ENCODE measurements at places on chromosomes 7 and 10. TPM values are rescaled to one million over a fixed set of nuclear protein-coding genes. Genes with fewer than 3 reads are reported as not detected.

- no peak for DNase-seq
Measured at GRCh38 chr7:73719806-73720169, 319 bp upstream of the STX1A start.

ATOH7 gene
- not detected for total RNA-seq

GIMAP6 gene
- not detected for total RNA-seq

MAT1A gene
- total RNA-seq, result not detected

MRPS24 gene
- total RNA-seq, result 198 TPM

GRCh38 chr7:84617265-84618030, 422.9 kb upstream of the SEMA3A start:
- DNase-seq, result no peak

DNA sequence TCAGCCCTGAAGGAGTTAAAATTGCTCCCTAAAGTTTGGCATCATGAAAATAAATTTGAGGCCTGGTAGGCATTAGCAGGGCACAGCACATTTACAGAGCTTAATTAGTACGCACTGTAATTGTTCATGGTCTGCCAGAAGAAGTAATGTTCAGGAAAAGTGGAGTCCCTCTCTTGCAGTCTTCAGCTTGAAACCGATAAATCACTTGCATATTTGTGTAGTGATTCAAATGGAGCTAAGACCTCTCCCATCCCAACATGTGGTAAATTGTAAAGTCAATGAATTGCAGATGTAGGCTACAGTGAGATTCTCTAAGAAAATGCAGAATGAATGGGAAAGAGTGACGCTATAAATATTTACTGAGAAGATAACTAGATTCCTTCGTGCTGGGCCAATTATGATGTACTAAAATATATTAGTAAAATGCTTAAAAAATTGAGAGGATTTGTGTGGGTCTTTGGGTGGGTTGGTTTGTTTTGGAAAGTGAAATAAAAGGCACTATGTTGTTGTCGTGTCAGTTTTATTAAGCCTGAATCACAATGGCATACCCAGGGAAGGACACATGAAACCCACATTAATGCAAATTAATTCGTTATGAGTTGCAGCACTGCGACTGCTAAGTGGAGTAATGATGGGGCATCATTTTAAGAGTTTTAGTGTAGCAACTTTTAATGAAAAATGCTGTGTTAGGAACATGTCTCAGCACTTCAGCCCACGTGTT, 8.4 kb downstream of the TCF7L2 start:
- no peak for DNase-seq

CALHM1 gene
- not detected for total RNA-seq

- DNase-seq, result no peak
Measured at GRCh38 chr10:76319661-76320060, 888.2 kb downstream of the LRMDA start.

DNA sequence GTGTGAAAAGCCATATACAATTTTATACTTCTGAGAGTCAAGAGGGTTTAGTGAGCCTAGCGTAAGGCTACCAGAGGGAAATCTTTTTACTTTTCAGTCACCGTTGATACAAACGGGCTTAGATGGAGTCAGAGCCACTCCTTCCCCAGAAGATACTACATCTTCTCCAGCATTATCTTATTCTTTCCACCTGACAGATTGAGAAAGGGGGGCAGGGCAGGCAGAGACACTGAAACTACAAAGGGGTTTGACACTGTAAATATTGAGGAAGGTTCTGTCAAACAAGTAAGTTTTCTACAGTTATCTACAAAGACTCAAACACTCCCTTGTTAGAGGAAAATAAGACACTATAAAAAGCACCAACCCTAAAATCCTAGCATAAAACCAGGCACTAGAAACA, 100.0 kb downstream of the RELN start:
- no peak for DNase-seq

DNA sequence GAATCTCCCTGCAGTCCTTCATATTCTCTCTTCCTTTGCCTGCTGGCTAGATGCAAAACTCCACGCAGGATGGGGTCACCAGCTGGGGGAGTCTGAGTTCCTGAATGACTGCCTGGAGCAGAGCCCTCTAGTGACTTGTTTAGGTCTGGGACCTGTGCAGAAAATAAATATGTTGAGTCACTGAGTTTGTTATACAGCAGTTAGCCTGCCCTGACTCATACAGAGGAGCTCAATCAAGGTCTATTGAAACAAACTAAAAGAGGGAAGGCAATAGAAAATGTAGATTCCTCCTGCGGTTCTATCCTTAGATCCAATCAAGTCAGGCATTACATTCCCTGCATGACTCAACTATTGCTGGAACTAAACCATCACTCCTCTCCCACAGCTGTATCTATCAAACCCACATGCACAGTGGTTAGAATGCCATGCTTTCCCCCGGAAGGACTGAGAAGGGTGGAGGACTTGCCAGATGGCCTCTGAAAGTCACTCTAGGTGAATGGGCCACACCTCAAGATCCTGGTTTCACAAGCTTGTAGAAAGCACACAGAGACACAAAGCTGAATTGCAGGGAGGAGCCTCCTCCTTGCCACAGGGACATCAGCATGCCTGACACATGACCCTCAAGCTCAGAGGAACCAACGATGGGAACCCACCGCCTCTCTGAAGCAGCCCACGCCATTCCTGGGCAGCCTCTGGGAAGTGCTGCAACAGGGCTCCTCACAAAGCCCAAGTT, 73.9 kb downstream of the SH3PXD2A start:
- peak; percentile 62 for DNase-seq

DNA sequence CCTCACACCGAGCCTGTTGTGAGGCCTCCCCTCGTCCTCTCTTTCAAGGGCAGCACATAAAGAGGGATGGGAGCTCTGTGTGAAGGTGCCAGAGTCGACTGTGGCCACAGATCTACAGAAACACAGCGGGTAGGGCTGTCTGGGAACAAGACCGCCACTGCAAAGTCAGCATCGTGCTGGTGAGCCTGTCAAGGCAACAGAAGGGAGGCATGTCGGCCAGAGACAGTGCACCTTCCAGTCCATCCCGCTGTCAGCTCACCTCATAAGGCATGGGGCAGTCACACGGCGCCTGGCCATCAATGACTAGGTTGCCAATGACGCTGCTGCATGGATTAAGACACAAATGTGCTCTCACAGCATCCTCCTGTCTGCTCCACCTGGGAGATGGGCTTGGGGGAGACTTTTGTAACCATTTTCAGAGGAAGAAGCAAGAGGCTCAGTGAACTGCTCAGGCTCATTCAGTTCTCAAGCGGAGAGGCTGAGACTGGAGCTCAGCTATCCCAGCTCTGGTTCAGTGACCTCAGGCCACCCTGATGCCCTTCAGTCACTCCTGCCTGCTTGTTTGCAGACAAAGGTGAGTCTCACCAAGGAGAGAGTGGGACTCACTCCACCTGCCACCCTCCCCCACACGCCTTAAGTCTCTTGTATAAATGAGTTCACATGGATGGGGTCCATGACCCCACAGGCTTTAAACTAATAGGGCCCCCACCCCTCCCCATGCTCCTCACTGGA, 125.5 kb downstream of the SORBS1 start:
- no peak for DNase-seq

COPG2 gene
- total RNA-seq, result 40.1 TPM

GRCh38 chr7:137916980-137917645, 70.3 kb upstream of the DGKI start:
- no peak for DNase-seq

CH25H gene
- 0.63 TPM for total RNA-seq

DNA sequence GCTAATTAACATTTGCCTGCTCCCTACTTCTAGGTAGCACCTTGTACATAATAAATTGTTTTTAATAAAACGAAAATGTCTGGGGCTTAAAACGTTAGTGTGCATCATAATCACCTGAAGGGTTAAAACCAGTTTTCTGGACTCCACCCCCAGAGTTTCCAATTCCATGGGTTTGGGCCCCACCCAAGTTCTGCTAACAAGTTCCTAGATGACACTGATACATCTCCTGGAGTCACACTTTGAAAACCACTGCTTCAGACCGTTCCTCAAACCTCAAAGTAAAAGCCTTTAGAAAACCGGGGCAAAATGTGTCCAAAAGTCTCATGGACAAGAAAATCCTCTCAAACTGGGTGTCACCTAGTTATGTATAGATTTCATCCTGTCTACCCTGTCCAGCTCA, 9.3 kb downstream of the OSBPL3 start:
- no peak for DNase-seq

DNA sequence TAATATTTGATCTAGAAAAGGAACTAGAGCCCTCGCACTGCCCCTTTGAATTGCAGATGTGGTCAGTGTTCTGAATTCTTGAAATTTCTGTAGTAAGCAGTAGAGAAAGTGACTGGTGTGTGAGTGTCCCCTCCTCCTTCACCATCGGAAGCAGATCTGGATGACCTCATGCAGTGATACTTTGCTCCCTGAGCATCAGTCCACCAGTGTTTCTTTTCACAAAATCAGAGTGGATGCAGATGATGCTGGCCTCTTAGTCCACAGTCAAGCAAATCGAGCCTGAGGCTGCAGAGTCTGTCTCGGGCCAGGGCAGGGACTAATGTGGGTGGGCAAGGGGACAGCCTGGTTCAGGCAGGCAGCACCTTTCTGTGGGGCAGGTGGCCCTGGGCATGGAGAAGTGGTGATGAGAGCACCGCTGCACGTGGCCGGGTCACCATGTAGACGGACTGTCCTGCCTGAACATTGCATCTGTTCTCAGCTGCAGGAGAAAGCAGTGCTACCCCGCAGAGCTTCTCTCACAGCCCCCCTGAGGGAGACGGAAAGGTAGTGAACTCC, 5.4 kb downstream of the INSIG1 start:
- no peak for DNase-seq

DNA sequence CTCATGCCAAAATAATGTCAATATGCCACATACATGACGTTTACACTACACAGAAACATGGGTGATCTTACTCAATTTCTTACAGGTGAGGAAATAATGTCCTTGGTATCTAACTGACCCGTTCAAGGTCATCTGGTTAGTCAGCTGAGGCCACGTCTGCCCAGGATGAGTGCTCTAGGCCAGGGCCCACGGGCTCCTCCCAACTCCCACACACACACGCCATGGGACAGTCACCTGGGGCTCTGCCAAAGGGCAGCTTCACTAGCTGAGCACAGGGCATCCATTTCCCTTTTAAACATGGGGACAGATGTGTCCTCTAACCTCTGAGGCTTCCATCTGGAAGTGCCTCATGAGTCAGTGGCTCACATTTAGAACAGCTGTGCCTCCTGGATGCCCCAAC, 123.9 kb downstream of the TNS3 start:
- peak; percentile 90 for DNase-seq

PTPN20 gene
- total RNA-seq, result not detected

POLD2 gene
- total RNA-seq, result 186 TPM

GRCh38 chr10:112605063-112605462, 158.0 kb downstream of the VTI1A start:
- DNase-seq, result no peak

GRCh38 chr10:69858201-69858600, 56.5 kb downstream of the COL13A1 start:
- no peak for DNase-seq

PNLIPRP3 gene
- not detected for total RNA-seq

DNA sequence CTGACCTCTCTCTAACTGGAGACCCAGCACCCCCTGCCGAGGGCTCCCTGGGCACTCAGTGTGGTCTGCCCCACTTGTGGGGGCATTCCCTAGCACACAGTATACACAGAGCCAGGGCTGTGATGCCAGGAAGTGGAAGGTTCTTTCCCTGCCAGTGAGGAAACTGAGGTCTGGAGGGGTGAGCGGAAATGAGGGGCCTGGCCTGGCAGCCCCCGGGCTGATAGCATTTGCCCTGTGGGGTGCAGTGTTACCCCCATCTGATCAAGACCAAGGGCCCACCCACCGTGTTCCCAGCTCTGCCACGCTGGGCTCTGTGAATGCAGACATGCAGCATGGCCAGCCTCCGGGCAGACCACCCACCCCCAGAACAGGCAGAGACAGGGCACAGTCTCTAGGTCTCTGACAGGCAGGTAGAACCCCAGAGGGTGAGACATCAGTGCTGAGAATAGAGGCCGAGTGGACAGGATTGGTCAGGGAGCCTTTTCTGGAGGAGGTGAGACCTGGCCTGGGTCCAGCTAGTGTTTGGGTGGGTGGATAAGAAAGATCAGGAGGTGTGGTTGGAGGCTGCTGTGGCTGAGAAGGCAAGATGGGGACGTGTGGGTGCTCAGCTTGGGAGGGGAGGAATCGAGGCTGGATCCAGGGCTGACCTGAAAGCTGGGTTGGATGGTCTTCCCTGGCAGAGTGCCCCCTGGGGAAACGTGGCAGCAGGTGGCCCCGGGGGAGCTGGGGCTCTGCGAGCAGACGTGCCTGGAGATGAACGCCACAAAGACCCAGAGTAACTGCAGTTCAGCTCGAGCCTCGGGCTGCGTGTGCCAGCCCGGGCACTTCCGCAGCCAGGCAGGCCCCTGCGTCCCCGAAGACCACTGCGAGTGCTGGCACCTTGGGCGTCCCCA, 10.8 kb upstream of the ZNF862 start:
- DNase-seq, result no peak

Measured in MG63 (cell line).